ENCODE measurements at places on chromosomes 5 and 9. TPM values are rescaled to one million over a fixed set of nuclear protein-coding genes. Genes with fewer than 3 reads are reported as not detected.

The ABLIM3 gene
- polyA plus RNA-seq = 37.5 TPM

The CKMT2 gene
- 16.2 TPM for polyA plus RNA-seq

The FOXD4L3 gene
- polyA plus RNA-seq = not detected

The PCDHGA10 gene
- 0.64 TPM for polyA plus RNA-seq

The PTGDS gene
- 185 TPM for polyA plus RNA-seq

The LVRN gene
- polyA plus RNA-seq = 13.6 TPM

The CCDC171 gene
- 0.22 TPM for polyA plus RNA-seq

The SHLD3 gene
- polyA plus RNA-seq = 2.4 TPM

The PCDHGC4 gene
- 0.15 TPM for polyA plus RNA-seq

The ARID3C gene
- polyA plus RNA-seq = not detected

The ZNF462 gene
- 0.79 TPM for polyA plus RNA-seq

The NTNG2 gene
- polyA plus RNA-seq = 0.79 TPM

The PKD2L2 gene
- polyA plus RNA-seq = 0.06 TPM

The RPP25L gene
- 25.6 TPM for polyA plus RNA-seq

The CMYA5 gene
- 1.8 TPM for polyA plus RNA-seq

The SGCD gene
- 2.7 TPM for polyA plus RNA-seq

The CRB2 gene
- 0.01 TPM for polyA plus RNA-seq

The IGFBPL1 gene
- polyA plus RNA-seq = not detected

The EDIL3 gene
- 1.0 TPM for polyA plus RNA-seq

The CPEB4 gene
- 11.0 TPM for polyA plus RNA-seq

The GRIA1 gene
- polyA plus RNA-seq = 0.45 TPM

The HRCT1 gene
- 9.4 TPM for polyA plus RNA-seq

The LEAP2 gene
- polyA plus RNA-seq = 1.1 TPM

The CTXN3 gene
- polyA plus RNA-seq = not detected

The TAF11L5 gene
- polyA plus RNA-seq = not detected

The PDLIM4 gene
- 2.2 TPM for polyA plus RNA-seq

The POU5F2 gene
- not detected for polyA plus RNA-seq

The PCDHA3 gene
- 0.11 TPM for polyA plus RNA-seq

The NUTM2F gene
- polyA plus RNA-seq = not detected

The FGF18 gene
- polyA plus RNA-seq = 5.1 TPM

The CXCL14 gene
- 69.2 TPM for polyA plus RNA-seq
